ENCODE measurements at places on chromosomes 5 and 9.

DNA sequence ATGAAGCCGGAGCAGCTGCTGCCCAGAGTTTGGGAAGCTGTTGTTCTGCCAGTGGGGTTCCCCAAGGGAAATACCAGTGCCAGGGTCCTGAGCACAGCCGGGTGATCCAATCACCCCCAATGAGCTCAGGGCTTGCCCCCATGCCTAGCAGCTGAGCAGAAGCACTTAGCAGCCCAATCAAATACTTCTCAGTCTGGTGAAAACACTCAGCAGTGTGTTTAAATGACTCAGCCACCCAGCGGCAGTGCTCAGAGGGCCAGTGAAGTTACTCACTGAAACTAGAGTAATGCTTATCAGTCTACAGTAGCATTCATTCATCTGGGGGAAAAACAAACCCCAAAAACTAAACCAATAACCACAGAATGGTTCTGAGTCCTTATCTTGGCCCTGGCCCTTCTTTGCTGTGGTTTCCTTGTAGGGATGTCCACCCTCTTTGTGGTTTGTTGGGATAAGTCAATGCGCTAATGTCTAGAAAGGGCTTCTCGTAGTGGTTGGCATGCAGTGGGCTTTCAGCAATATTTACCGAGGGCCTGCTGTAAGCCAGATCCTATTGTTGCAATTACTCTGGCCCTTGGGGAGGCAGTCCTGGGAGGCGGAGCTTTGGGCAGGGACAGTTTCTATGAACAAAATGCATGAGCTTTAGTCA lies 43.1 kb downstream of the LHX2 start:
- peak; percentile 84 for DNase-seq

- DNase-seq = no peak
Measured at GRCh38 chr9:116870566-116870965, 183.5 kb downstream of the TRIM32 start.

DNA sequence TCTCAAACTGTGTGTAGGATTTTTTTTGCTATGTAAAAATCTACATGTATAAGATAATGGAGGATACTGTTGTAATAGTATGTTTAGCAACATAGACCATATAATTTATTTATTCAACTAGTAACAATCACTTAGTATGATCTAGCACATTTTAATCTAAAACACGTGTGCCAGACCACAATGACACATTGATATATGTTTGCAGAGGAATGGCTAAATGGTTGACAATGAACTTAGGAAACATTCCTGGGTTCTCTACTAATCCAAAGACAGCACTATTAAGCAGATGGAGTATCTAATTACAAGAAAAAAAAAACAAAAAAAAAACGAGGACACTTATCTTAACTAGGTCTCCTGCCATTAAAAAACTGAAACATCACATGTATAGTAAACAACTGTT lies 261.7 kb upstream of the PAPPA start:
- DNase-seq = peak; percentile 88

DNA sequence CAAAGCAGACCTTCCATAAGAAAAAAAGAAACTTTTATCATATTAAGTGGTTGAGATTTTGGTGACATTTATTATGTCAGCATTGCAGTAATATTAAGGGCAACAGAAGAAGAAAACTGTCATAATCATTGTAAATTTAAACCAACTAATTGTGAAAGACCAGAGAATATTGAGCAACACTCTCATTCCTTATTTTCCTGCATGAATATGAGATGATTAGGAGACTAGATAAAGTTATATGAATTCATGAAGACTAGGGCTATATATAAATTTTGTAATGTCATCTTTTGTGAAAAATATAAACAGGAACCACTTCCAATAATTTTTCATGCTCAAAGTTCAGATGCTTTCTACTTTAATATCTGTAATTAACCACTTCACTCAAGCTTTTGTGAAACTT lies 974.5 kb upstream of the CDH10 start:
- no peak for DNase-seq

DNA sequence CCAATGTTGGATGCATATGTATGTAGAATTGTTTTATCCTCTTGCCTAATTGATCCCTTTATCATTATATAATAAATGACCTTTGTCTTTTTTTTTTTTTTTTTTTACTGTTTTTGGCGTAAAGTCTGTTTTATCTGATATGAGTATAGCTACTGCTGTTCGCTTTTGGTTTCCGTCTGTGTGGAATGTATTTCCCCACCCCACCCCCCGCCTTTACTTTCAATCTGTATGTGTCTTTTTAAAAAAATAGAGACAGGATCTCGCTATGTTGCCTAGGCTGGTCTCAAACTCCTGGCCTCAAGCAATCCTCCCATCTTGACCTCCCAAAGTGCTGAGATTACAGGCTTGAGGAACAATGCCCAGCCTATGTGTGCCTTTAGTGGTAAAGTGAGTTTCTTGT lies 11.3 kb downstream of the AHRR start:
- no peak for DNase-seq

- DNase-seq = peak; percentile 76
Measured at GRCh38 chr5:144189800-144190429, 19.2 kb downstream of the KCTD16 start.

GRCh38 chr9:70873506-70873905 lies 247.9 kb downstream of the TRPM3 start:
- no peak for DNase-seq

- DNase-seq = no peak
Measured at GRCh38 chr5:140108093-140109017, 5.6 kb upstream of the PURA start.

DNA sequence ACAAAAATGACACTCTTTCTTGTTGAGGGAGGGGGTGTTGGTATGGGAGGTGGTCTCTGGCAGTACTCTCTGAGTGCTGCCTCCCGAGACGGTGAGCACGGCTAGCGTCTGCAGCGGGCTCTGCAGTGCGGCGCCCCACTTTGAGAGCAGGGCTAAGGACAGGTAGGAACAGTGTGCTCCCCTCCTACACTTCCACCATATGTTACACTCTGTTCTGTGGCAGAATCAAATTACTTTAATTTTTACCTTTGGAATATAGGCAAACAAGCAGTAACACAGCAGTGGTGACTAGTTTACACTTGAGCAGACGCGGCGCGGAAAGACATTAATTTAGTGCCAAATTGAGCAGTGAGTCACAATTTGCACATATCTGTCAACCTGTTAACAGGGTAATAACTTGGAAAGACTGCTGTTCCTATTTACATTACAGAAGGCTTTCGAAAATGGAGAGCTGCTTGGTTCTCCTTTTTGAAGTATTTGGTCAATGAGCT lies 136.3 kb downstream of the MED27 start:
- no peak for DNase-seq

GRCh38 chr5:113147101-113147508 lies 170.5 kb downstream of the DCP2 start:
- peak; percentile 95 for DNase-seq

GRCh38 chr5:146233441-146233840 lies 30.0 kb downstream of the RBM27 start:
- DNase-seq = no peak
